Progenitor cell of endocrine pancreas (in vitro differentiated cells): ENCODE measurements at places on chromosomes 2 and 18. TPM values are rescaled to one million over a fixed set of nuclear protein-coding genes. Genes with fewer than 3 reads are reported as not detected.

DNA sequence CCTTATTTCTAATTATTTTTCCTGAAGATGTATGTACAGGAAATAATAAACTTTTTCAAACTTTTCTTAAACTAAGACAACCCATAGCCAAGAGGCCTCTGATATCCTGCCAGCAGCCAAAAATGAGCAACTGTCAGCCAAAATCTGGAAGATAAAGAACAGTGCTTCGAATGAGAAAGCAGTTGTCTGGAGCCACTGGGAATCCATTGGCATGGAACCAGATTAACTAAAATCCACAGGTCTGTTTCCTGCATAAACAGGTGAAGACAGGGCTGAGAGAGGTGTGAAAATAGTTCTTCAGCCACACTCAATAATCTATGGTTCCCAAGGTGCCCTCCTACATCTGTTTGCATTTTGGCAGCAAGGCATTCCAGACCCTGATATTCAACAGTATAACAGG, 1076.7 kb upstream of the PIK3C3 start:
- no peak for DNase-seq

The STK11IP gene
- total RNA-seq: 39.7 and 41.4 TPM in 2 replicates

GRCh38 chr18:62933261-62933887, 218.0 kb downstream of the PHLPP1 start:
- no peak for DNase-seq

DNA sequence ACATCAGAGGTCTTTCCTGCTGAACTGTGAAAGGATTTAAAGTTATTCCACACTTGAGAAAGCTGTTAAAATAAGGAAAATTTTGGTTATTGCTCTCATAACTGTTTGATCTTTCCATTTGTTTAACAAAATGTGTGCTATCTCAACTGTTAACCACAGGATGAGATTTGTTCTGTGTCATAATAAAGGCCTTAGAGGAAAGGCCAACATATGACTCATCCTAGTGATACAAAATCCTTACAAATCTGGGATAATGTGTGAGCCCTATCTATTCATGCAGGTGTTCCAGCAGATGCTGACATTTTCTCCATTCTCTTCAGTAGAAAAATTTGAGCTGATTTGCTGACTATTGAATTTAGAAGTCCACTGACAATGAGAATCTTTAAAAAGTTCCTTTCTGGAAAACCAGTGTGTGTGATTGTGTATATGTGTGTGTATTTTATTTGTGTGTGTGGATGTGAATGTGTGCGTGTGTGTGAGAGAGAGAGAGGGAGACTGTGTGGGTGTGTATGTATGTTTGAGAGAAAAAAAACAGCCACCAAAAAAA, 1111.9 kb upstream of the GYPC start:
- DNase-seq: no peak

GRCh38 chr2:223084873-223085272, 32.9 kb downstream of the KCNE4 start:
- DNase-seq: no peak

GRCh38 chr2:231163011-231163410, 35.4 kb upstream of the ARMC9 start:
- no peak for DNase-seq
